Right ventricle myocardium superior (tissue), 1 donor: ENCODE measurements at places on chromosomes 1 and 21. TPM values are rescaled to one million over a fixed set of nuclear protein-coding genes. Genes with fewer than 3 reads are reported as not detected.

The SYNC gene
- 22.1 TPM for total RNA-seq

The SYPL2 gene
- 28.9 TPM for total RNA-seq

- no peak for DNase-seq
These were observed 3.5 kb upstream of the S100A8 start for GRCh38 chr1:153394391-153394790.

GRCh38 chr1:183483224-183483623 is 10.9 kb downstream of the SMG7 start:
- DNase-seq, result no peak

The PANK4 gene
- total RNA-seq, result 45.5 TPM

The NBPF20 gene
- total RNA-seq, result 0.62 TPM

The OLIG1 gene
- 0.59 TPM for total RNA-seq

DNA sequence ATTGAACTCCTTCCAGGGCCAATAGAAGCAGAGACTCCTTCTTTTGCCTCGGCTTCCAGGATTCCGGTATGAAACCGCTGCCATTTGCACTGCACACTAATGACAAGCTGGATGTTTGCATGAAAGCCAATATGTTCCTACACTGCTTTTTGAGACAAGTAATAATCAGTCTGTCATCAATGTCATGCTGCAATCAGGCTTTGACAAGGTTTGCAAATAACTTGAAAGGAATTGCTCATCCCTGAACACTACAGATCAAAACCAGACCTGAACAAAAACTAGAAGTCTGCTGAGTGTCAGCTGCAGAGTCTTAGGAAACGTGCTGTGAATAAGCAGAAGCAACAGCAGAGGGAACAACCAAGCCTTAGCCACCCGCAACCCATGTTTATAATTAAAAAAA is 720.7 kb upstream of the CXADR start:
- DNase-seq, result no peak

DNA sequence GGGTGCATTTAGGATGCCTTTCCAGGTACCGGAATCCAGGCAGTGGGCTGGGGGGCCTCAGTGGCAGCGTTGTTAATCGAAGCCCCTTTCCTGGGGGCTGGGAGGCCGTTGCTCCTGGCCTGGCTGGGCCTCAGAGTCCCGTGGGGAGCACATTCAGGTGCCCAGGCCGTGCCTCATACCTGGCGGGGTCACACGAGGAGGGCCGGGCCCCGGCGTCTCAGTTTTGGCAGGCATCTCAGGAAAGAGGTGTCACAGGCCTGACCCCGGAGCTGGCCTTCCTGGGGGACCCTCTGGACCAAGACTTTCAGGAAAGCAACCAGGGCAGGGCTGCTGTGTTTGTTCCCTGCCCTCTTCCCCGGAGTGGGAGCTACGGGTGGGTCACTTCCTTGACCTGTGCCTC is 4.1 kb downstream of the NBL1 start:
- no peak for DNase-seq

- no peak for DNase-seq
These were observed 131.6 kb downstream of the DISP1 start for GRCh38 chr1:222946436-222946835.

DNA sequence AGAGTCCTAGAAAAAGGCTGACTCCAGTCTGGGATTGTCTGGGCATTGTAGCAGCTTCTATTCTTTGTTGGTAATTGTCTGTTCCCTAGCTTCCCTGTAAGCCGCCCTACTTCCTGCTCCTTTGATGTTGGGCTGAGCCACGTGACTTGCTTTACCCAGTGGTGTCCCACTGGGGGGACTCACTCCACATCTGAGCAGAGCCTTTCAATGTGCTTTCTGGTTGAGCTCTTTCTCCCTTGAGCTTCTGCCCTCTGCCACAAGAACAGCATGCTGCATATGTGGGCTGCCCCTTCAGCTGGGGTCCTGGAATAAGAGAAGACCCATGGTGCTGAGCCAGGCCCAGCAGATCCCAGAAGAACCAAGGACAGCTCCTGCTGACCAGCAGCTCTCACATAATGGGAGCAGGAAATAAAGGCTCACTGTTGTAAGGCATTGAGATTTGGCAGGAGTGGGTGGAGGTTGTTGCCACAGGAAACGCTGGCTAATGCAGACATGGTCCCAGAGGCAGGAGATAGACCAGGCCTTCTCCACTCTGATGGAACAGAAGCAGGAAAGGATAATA is 276.3 kb upstream of the GJB5 start:
- DNase-seq, result no peak

GRCh38 chr1:46148318-46148717 is 15.9 kb upstream of the PIK3R3 start:
- no peak for DNase-seq

DNA sequence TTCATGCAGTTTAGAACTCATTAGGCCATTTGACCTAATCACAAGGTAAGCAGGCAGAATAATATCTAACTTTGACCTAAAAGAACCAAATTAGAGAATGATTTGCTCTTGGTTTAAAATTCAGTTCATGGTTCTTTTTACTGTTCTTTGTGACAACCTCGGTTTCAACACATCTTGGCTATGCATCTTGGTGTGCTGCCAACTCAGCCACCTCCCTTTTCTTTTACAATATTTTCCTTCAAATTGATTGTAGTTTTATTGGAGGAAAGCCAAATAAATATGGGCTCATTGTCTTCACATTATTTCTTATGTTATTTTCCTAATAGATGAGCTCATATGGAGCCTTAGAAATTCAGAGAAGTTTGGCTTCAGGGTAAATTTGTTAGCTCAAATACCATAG is 338.3 kb downstream of the SIPA1L2 start:
- no peak for DNase-seq

DNA sequence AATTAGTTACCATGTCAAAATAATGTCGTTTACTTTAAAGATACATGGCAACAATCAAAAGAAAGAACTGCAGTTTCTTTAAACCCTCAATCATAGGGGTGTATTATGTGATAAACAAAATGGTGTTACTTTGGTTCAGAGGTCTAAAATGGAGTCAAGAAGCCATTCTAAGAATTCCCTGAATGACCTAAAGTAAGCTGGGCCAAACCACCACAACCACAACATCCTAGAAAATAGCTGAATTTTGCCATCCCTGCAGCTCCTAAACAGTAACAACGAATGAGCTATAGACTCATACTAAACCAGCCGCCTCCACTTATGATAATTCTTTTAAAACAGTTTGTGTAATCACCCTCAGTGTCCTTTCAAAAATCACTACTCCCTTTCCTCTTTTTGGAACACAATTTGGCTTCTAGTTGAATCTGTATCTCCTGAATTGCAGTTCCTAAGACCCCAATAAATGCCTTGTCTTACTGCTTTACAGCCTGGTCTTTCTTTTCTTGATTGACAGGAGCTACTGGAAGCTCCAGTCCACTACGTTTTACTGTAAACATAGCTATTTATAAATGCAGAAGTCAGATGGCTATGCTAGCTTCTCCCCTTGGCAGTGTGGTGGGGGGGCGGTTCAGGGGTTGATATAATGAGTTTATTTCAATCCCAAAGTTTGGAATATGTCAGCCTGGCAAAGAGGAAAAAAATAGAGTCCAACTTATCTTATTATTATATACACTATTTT is 84.3 kb downstream of the PLPPR4 start:
- no peak for DNase-seq

GRCh38 chr1:243597383-243597782 is 252.7 kb downstream of the AKT3 start:
- no peak for DNase-seq

The KLHDC9 gene
- total RNA-seq, result 4.7 TPM

DNA sequence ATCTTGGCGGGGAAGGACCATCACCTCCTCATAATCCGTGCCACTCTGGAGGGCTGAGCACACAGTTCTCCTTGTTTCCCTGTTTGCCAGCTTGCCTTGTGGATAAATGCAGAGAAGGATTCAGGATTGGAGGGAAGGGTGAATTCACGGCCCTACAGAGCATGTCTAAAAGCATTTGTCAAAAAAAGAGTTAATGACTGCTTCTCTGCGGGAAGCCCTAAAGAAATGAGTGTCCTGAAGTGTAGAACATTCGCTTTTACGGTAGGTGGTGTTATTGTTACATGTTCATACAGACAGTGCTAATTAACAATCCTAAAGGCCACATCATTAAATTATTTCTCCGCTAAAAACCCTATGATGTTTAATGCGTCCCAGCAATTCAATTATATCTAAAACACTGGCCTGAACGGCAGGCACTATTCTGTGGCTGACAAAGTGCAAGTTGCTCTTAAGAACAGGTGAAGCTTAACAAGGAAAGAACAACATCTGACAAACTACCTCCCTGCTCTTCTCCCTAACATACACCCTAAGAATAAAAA is 112.3 kb upstream of the NFIA start:
- no peak for DNase-seq

The AADACL4 gene
- total RNA-seq, result not detected

- no peak for DNase-seq
These were observed 1386.8 kb downstream of the MRPL39 start for GRCh38 chr21:24220446-24220845.

The GPN2 gene
- 15.7 TPM for total RNA-seq

The TMPRSS3 gene
- not detected for total RNA-seq

DNA sequence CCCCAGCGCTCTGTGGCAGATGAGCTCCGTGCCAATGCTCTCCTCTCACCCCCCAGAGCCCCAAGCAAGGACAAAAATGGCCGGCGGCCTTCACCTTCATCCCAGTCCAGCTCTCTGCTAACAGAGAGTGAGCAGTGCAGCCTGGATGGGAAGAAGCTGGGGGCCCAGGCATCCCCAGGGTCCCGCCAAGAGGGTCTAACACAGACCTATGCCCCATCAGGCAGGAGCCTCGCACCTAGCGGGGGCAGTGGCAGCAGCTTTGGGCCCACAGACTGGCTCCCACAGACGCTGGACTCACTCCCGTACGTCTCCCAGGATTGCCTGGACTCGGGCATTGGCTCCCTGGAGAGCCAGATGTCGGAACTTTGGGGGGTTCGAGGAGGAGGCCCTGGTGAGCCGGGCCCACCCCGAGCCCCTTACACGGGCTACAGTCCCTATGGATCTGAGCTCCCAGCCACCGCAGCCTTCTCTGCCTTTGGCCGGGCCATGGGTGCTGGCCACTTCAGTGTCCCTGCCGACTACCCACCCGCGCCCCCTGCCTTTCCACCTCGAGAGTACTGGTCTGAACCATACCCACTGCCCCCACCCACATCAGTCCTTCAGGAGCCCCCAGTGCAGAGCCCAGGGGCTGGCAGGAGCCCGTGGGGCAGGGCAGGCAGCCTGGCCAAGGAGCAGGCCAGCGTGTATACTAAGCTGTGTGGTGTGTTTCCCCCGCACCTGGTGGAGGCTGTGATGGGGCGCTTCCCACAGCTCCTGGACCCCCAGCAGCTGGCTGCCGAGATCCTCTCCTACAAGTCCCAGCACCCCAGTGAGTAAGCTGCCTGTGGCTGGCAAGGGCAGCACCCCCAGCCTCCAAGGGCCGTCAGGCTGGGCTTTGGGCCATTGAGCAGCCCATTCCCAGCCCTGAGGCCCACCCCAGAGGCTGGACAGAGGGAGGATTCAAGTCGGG is 8.7 kb downstream of the ZC3H12A start:
- DNase-seq, result no peak

DNA sequence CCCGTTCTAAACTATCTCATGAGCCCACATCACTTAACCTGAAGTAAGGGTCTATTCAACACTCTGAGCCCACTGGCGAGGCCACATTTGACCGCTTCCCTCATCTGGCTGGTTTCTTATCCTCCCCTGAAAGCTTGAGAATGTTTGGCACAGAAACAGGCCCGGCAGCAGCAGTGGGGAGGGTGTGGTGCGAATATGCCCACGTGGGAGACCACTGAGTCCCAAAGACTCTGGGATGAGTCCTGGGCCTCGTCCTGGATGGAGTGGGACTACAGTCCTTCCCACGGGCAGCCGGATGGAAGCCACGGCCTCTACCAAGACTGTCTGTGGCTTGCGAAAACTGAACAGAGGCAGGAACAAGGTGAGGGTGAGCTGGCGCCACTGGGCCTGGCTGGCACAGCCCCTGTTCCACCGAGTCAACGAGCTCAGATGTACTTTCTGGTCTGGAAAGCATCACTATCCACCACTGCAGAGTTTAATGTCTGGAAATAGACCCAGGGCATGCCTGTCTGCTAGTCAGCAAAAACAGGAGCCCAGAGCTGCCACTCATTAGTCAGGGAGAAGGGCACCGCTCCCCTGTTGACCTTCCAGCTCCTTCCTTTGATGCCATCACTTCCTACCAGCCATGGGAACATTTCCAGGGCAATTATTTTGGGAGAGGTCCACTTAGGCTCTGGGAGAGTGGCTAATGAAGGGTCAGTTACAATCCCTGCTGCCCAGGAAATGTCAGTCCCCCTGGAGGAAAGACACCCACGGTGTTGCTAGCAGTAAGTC is 386.6 kb downstream of the MATN1 start:
- no peak for DNase-seq

- DNase-seq, result no peak
These were observed 94.2 kb downstream of the PRKAB2 start for GRCh38 chr1:147077936-147078605.

DNA sequence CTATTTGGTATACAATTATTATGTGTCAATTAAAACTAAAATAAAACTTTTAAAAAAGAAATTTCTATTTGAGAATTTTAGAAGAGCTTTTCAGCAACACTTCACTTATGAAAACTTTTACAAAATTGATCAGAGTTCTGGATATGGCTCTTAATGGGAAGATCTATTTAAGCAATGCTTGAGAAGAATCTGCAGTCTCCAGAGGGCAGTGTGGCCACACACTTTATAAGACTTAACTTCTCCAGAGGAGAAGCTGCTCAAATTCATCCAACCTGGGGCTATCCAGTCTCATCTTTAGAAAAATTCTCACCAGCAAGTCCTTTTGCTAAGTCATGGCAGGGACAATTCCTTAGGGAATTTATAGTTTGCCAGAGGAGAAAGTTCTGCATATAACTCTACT is 25.2 kb upstream of the AGO1 start:
- DNase-seq, result no peak

- no peak for DNase-seq
These were observed 28.3 kb upstream of the COX20 start for GRCh38 chr1:244807138-244807537.

- peak; percentile 31 for DNase-seq
These were observed 3.5 kb downstream of the STK40 start for GRCh38 chr1:36382231-36382630.

DNA sequence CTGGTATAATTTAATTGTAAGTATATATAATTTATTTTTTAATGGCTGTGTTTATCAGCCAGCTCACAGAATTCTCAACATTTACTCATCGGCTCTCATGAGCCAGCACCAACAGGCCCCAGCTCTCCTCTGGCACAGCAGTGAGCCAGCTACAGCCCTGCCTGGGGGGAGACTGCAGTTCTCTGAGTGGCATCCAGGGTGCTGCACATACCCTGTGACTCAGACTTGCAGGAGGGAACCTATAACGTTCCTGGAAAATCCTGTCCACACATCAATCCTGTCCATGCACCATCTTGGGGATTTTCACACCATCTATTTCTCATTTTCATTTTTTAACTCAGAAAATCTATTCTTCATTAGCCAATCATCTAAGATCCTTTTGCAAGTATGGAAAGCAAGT is 36.5 kb downstream of the FHAD1 start:
- no peak for DNase-seq

The GUCA2A gene
- total RNA-seq, result not detected

- DNase-seq, result no peak
These were observed 57.4 kb downstream of the LACTBL1 start for GRCh38 chr1:22915231-22915630.

GRCh38 chr1:63674238-63674864 is 81.1 kb downstream of the PGM1 start:
- peak; percentile 79 for DNase-seq

- DNase-seq, result no peak
These were observed 19.9 kb upstream of the WDR26 start for GRCh38 chr1:224454402-224455055.

- DNase-seq, result no peak
These were observed 344.4 kb downstream of the KCTD3 start for GRCh38 chr1:215911406-215911968.

GRCh38 chr1:154547105-154547732 is 11.2 kb downstream of the UBE2Q1 start:
- no peak for DNase-seq
